Heart right ventricle (tissue), 16 donors: ENCODE measurements at places on chromosomes 2 and 18. TPM values are rescaled to one million over a fixed set of nuclear protein-coding genes. Genes with fewer than 3 reads are reported as not detected.

- no peaks in the 10 kb centered on the region for H3K36me3 ChIP-seq
- peak; percentile 21 for DNase-seq
- H3K4me1 ChIP-seq = no peaks in the 10 kb centered on the region
These were observed 17.7 kb upstream of the RGPD4 start for GRCh38 chr2:107808959-107809358.

- no peak overlapping the region for H3K4me3 ChIP-seq
- H3K27ac ChIP-seq = no peak overlapping the region
- no peaks in the 10 kb centered on the region for H3K4me1 ChIP-seq
- no peaks in the 10 kb centered on the region for H3K36me3 ChIP-seq
- DNase-seq = no peak
These were observed 351.0 kb upstream of the POU3F3 start for GRCh38 chr2:104502901-104503300.

LRP2 gene
- not detected for total RNA-seq

- peak overlapping the region; percentile 32 for H3K27ac ChIP-seq
- H3K4me1 ChIP-seq = peaks cover 42% of the 10 kb centered on the region
- H3K27me3 ChIP-seq = no peaks in the 10 kb centered on the region
These were observed 167.3 kb downstream of the HRH4 start for GRCh38 chr18:24627644-24628315.

DNA sequence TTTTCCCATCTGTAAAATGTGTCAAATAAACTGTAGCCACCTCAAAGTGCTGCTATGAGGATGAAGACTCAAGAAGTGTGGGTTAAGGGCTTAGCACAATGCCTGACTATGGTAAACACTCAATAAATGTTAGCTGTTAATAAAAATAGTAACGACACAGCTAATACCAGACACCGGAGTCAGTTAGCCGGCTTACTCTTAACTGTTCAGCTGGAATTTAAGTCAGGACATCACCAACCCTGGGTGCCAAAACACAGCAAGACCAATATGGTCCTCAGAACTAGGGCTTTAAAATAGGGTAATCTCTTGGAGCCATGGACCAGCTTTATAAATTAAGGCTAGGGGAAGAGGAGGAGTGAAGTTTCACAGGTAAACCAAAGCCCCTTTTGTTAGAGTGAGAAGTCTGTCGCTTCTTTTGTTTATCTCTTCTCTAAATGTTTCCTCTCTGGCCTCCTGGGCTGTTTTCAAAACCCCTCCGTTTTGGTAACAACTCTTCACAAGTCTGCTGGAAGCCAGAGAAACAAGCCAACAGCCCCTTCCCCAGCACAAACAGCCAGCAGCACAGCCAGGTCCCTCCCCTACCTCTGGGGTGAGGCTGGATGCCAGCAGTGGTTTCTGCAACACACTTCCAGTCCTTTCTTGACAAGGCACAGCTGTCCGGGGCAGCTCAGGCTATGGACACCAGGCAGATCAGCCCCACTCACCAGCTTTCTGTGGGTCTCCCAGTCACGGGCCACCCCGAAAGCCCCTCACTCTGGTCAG, 13.8 kb upstream of the FZD7 start:
- DNase-seq = peak; percentile 35
- no peaks in the 10 kb centered on the region for H3K36me3 ChIP-seq
- H3K27me3 ChIP-seq = peaks cover 6% of the 10 kb centered on the region
- no peaks in the 10 kb centered on the region for H3K4me1 ChIP-seq
- H3K27ac ChIP-seq = no peak overlapping the region
- no peak overlapping the region for H3K4me3 ChIP-seq

GRCh38 chr2:64699712-64700111, 46.0 kb upstream of the SERTAD2 start:
- H3K36me3 ChIP-seq = no peaks in the 10 kb centered on the region
- DNase-seq = no peak

- H3K36me3 ChIP-seq = no peaks in the 10 kb centered on the region
- H3K4me1 ChIP-seq = peaks cover 10% of the 10 kb centered on the region
- no peak for DNase-seq
These were observed 275.1 kb upstream of the PKDCC start for GRCh38 chr2:41772697-41773096.

RAD51AP2 gene
- total RNA-seq = 0.06 TPM

- no peak for DNase-seq
- no peak overlapping the region for H3K27ac ChIP-seq
- no peak overlapping the region for H3K4me3 ChIP-seq
- peaks cover 3% of the 10 kb centered on the region for H3K4me1 ChIP-seq
- H3K27me3 ChIP-seq = no peaks in the 10 kb centered on the region
These were observed 458.5 kb upstream of the SALL3 start for GRCh38 chr18:78521136-78521535.

FEV gene
- not detected for total RNA-seq

- H3K4me1 ChIP-seq = no peaks in the 10 kb centered on the region
- peaks cover 80% of the 10 kb centered on the region for H3K36me3 ChIP-seq
- no peak overlapping the region for H3K27ac ChIP-seq
- DNase-seq = no peak
These were observed 105.1 kb downstream of the CEP192 start for GRCh38 chr18:13096232-13096631.

EFR3B gene
- total RNA-seq = 15.2 TPM

FRZB gene
- 0.85 TPM for total RNA-seq

GRCh38 chr18:58947136-58947732, 82.6 kb downstream of the ZNF532 start:
- H3K27me3 ChIP-seq = no peaks in the 10 kb centered on the region
- no peak overlapping the region for H3K4me3 ChIP-seq
- DNase-seq = no peak
- H3K36me3 ChIP-seq = peaks cover 89% of the 10 kb centered on the region
- H3K4me1 ChIP-seq = peaks cover 26% of the 10 kb centered on the region

SNORC gene
- total RNA-seq = 1.5 TPM

DNA sequence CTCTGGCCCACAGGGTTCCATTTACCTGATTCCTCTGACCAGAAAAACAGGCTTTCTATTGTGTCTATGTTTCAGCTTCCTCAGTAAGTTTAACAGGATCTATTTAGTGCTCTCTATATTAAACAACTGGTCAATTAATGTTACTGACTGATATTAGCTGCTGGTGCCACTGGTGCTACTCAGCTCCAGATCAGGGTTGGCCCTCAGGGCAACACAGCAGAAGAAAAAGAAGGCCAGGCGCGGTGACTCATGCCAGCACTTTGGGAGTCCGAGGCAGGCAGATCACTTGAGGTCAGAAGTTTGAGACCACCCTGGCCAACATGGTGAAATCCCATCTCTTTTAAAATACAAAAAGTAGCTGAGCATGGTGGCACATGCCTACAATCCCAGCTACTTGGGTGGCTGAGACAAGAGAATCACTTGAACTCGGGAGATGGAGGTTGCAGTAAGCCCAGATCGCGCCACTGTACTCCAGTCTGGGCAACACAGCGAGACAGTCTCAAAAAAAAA, 56.3 kb upstream of the CHAC2 start:
- H3K27ac ChIP-seq = no peak overlapping the region
- no peaks in the 10 kb centered on the region for H3K4me1 ChIP-seq
- peaks cover 13% of the 10 kb centered on the region for H3K36me3 ChIP-seq
- DNase-seq = no peak

- no peaks in the 10 kb centered on the region for H3K36me3 ChIP-seq
- no peaks in the 10 kb centered on the region for H3K4me1 ChIP-seq
- no peak for DNase-seq
- no peak overlapping the region for H3K4me3 ChIP-seq
- no peak overlapping the region for H3K27ac ChIP-seq
These were observed 111.5 kb downstream of the CYP26B1 start for GRCh38 chr2:72036173-72036545.

DNA sequence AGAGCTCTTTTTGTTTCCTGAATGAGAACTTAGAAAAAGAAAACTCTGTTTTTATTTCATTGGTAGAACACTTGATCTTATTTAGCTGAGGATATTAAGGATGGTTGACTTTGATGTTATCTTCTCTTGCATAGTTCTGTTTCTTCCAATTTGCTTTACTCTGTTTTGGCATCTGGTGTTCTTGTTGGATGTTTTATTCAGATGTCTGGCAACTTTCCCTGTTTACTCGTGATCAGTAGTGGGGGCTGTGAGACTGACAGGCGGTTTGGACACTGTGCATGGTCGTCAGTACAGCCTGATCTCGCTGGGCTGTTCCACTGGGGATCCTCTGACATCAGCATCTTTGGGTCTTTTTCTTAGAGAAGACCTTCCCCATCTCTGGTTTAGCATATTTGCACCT, 100.1 kb downstream of the TSN start:
- DNase-seq = no peak
- no peak overlapping the region for H3K27ac ChIP-seq
- H3K27me3 ChIP-seq = no peaks in the 10 kb centered on the region
- H3K4me1 ChIP-seq = peaks cover 13% of the 10 kb centered on the region
- H3K36me3 ChIP-seq = no peaks in the 10 kb centered on the region
- H3K4me3 ChIP-seq = no peak overlapping the region

GRCh38 chr2:95392730-95393455, 9.6 kb upstream of the FAHD2A start:
- no peak overlapping the region for H3K4me3 ChIP-seq
- DNase-seq = no peak
- H3K4me1 ChIP-seq = peaks cover 8% of the 10 kb centered on the region
- H3K36me3 ChIP-seq = no peaks in the 10 kb centered on the region
- no peak overlapping the region for H3K27ac ChIP-seq

GRCh38 chr2:88874063-88874657, 182.7 kb downstream of the RPIA start:
- DNase-seq = peak; percentile 47
- no peak overlapping the region for H3K4me3 ChIP-seq
- H3K27me3 ChIP-seq = no peaks in the 10 kb centered on the region
- no peaks in the 10 kb centered on the region for H3K36me3 ChIP-seq

DNA sequence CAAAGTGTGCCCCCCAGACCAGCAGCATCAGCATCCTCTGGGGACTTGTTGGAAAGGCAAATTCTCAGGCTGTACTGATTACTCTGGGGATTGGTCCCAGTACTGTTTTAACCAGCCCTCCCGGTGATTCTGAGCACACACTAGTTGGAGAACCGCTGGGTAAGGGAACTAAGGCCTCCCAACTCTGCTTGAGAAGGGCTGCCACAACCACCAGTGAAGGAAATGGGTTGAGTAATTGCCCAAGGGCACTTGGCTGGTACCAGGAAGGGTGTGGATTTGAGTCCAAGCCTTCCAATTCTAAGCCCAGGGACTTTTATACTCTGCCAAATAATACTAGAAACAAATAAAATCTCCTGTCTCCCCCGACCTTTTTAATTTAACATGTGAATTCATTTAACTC, 219.9 kb downstream of the SETBP1 start:
- peaks cover 7% of the 10 kb centered on the region for H3K4me1 ChIP-seq
- DNase-seq = no peak
- no peak overlapping the region for H3K27ac ChIP-seq
- no peak overlapping the region for H3K4me3 ChIP-seq
- H3K27me3 ChIP-seq = no peaks in the 10 kb centered on the region

DNA sequence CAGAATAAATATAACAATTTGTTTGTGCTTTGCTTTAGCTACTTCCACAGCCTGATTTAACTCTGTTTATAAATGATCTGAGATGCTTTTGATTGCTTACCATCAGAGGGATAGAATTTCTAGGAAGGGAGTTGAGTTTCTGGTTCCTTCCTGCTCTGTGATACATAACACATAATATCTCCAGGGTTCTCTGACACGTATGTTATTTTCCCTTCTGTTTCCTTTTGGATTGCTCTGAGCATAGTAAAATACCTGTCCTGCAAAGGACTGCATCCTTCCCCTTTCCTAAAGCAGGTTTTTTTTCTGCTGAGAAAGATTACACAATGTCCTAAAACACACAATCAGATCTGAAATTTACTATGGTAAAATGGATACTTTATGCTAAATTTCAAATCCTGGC, 76.1 kb downstream of the CABYR start:
- H3K36me3 ChIP-seq = no peaks in the 10 kb centered on the region
- peaks cover 58% of the 10 kb centered on the region for H3K4me1 ChIP-seq
- H3K4me3 ChIP-seq = no peak overlapping the region
- peak overlapping the region; percentile 61 for H3K27ac ChIP-seq
- no peak for DNase-seq

DNA sequence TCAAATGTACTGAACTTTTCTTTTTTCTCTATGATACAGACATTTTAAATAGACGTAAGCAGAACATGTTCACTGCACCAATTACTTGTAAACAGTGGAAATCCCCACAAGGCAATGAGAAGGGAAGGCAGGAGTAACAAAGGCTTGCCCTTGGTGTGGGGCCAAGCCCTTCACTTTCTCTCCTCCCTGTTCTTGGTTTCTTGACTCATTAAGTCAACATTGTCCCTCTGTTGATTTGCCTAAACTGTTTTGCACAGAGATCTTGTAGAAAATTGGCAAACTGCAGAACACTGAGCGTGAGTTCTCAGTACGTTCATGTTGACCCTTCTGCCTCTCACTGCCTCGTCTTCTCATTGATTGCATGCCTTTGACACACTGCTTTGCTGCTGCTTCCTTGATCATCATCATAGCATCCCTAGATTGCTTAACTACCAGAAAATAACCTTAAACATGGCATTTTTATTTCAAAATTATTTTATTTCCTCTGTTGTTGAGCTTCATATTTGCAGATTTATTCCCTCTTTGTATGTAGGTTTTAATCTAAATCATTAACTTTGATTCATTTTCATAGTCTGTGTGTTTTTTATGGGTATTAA, 257.7 kb downstream of the PTGR3 start:
- DNase-seq = peak; percentile 13
- peaks cover 12% of the 10 kb centered on the region for H3K4me1 ChIP-seq
- H3K4me3 ChIP-seq = no peak overlapping the region
- H3K27me3 ChIP-seq = no peaks in the 10 kb centered on the region

- H3K36me3 ChIP-seq = no peaks in the 10 kb centered on the region
- DNase-seq = no peak
- no peak overlapping the region for H3K4me3 ChIP-seq
- peaks cover 13% of the 10 kb centered on the region for H3K4me1 ChIP-seq
- no peaks in the 10 kb centered on the region for H3K27me3 ChIP-seq
These were observed 16.9 kb downstream of the EIF5B start for GRCh38 chr2:99354070-99354469.

DNA sequence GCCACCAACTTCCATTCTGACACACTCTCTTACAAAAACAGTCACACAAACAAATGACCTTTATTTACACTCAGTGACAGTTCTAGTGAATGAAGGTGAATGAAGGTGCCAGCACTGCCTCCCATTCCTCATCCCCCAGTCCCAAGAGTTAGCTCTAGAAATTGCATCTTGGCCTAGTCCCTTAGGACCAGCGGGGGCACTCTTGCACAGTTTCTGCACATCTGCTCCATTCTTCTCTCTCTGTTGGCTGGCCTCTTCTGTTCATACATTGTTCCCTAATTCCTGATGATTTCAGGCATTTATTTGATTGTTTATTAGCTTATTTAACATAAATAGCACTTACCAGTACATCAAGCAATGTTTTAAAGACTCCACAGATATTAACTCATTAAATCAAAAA, 30.9 kb downstream of the GAREM1 start:
- no peaks in the 10 kb centered on the region for H3K27me3 ChIP-seq
- DNase-seq = no peak
- no peak overlapping the region for H3K4me3 ChIP-seq
- H3K4me1 ChIP-seq = peaks cover 73% of the 10 kb centered on the region
- no peak overlapping the region for H3K27ac ChIP-seq

GAD1 gene
- not detected for total RNA-seq
